ENCODE measurements at places on chromosomes 11 and 22.
A peak's percentile ranks its signal among the peaks of the same experiment; 100 is the strongest.

DNA sequence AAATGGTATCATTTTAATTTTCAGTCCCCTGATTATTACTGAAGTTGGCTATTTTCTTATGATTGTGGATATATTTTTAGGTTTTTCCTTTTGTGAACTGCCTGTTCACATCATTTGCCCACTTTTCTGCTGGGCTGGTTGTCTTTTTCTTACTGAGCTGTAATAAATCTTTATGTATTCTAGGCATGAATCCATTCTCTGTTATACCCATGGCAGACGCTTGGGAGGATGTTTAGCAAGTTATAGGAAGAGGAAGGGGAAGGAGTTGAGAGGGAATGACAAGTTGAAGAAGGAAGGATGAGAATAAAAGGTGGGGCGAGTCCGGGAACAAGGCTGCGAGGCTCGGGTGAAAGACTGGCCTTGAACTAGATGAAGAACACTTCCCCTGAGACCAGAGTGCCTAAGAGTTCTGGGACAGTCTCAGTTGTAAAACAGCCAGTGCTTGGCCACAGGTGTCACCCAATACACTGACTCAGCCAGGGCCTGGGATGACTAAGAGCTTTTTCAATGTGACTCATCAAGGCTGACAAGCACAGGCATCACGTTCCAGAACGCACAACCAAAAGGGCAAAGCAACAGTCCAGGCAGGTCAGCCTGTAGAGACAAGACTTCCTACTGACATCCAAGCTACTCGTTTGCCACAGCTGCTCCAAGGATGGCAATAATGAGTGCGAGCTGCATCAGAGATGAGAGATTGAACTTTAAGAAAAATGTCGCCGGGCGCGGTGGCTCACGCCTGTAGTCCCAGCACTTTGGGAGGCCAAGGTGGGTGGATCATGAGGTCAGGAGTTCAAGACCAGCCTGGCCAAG is 35.2 kb downstream of the LRFN4 start:
- peak; percentile 83 for DNase-seq

- DNase-seq = peak; percentile 55
Observed at GRCh38 chr11:62370743-62371440, 33.6 kb downstream of the ASRGL1 start.

- DNase-seq = no peak
Observed at GRCh38 chr11:39205236-39205995, 2254.0 kb downstream of the LRRC4C start.

DNA sequence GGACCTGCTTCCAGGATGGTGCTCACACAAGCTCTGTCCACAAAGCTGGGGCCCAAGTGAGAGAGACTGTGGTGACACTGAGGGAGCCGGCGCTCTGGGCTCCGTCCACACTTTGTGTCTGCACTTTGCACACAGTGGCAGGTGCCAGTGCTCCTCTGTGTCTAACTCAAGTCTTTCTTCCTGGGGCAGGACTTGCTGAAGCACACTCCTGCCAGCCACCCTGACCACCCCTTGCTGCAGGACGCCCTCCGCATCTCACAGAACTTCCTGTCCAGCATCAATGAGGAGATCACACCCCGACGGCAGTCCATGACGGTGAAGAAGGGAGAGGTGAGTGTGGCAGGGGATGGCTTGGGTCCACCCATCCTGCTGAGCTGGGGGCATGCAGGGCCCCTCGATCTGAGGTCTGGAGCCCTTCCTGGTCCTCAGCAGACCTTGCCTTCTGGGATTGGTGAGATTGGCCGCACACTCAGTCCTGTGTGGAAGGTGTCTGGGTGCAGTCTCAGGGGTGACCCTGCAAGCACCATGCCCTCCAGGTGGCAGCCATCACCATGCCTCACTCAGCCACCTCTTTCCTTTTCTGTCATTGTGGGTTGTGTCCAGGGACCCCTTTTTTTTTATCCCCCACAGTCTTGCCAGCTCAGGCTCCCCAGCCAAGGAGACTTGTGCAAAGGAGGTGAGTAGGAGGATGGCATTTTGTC is 93.3 kb downstream of the BCR start:
- no peak for DNase-seq

DNA sequence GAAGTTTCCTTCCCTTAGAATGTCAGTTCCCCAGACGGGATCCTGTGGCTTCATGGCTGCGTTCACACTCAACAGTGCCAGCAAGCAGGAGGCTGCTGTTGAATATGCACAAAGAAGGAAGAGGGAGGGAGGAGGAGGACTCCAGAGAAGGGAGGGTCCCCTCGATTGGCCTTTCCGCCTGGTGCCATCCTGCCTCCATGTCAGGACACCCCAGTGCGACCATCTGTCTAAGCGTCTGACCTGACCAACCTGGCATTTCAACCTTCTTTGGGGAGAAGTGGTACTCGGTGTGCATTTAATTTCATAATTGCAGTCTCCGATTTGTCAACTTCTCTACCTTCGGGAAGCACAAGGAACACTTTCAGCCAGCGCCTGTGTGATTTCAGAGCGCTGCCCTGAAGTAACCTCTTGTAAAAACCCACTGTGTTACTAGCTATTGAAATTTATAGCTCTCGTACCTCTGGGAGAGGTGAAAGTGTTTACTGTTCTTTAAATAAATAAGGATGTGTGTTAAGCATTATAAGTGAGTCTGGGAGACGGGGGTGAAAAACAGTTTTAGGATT is 1491.9 kb downstream of the TBC1D22A start:
- DNase-seq = no peak

GRCh38 chr11:9700105-9700801 is 36.4 kb downstream of the SWAP70 start:
- no peak for DNase-seq

DNA sequence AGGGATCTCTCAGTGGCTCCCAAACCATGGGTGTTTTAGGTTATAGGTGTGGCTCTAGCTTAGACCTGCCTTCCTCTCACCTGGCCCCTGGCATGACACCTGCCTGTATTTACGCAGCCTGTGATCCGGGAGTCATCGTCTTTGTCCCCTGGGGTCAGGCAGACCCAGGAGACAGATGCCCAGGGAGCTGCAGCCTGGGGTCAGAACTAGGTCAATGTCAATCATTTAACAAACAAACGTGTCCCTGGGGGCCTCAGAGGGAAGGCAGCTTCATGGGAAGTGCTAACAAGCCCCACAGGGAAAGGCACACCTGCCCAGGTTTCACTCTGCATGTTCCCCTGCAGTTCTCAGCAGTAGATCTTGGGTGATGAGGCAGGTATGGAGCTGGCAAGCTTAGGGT is 12.0 kb downstream of the BACE1-AS start:
- no peak for DNase-seq

GRCh38 chr11:36122671-36123070 is 166.6 kb downstream of the COMMD9 start:
- no peak for DNase-seq

- DNase-seq = no peak
Observed at GRCh38 chr11:10247011-10247410, 47.0 kb downstream of the SBF2 start.

- DNase-seq = no peak
Observed at GRCh38 chr11:133898031-133898769, 52.9 kb upstream of the SPATA19 start.

DNA sequence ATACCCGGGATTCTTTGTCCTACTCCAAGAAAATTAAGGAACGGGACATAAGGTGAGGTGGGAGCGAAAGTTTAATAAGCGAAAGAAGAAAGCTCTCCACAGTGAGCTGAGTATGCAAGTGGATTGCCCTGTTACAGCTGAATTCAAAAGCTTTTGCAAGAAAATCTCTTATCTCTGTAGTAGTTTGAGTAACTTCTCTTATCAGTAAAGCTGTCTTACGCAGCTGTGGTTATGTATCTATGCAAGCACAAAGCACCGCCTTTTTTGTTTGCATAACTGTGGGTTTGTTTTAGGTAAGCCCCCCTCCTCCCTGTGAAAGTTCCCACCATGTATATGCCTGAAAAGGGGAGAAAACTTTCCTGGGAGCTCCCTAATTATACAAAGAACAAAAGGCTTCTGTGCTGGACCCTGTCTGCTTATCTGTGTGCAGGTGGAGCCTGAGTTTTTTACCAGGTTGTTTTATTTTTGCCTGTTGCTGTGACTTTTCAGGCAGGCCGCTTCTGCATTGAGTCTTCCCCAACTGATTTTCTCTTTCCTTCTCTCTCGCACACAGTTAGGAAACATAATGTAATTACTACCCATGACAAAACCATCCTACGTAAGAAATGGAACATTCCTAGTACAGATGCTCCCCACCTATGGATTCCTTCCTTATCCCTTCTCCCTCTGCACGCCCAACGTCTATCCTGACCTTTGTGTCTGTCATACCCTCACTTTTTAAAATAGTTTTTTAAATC is 837 bp upstream of the PLAAT5 start:
- no peak for DNase-seq

Data from activated CD4-positive, alpha-beta T cell treated with anti-CD3 and anti-CD28 coated beads for 48 hours (primary cell).